Stimulated activated CD4-positive, alpha-beta T cell treated with anti-CD3 and anti-CD28 coated beads, Interleukin-1b, Interleukin-23, amount 100 ng/mL, for 24 hours (primary cell): ENCODE measurements at places on chromosomes 1 and 21.

- no peak for DNase-seq
Observed at GRCh38 chr1:22259551-22260282, 116.8 kb upstream of the WNT4 start.

DNA sequence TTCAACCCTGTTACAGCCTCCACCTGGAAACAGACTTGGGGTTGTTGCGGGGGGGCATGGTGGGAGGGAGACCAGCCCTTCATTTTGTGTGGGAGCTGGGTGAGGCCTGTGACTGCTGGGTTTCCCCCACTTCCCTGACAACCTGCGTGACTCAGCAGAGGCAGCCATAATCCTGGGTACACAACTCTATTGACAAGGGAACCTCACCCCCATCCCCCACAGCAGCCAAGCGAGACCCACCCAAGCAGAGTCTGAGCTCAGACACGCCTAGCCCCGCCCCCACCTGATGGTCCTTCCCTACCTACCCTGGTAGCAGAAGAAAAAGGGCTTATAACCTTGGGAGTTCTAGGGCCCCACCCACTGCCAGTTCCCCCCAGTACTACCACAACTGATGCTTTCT lies 8.0 kb upstream of the CCDC190 start:
- DNase-seq: no peak

DNA sequence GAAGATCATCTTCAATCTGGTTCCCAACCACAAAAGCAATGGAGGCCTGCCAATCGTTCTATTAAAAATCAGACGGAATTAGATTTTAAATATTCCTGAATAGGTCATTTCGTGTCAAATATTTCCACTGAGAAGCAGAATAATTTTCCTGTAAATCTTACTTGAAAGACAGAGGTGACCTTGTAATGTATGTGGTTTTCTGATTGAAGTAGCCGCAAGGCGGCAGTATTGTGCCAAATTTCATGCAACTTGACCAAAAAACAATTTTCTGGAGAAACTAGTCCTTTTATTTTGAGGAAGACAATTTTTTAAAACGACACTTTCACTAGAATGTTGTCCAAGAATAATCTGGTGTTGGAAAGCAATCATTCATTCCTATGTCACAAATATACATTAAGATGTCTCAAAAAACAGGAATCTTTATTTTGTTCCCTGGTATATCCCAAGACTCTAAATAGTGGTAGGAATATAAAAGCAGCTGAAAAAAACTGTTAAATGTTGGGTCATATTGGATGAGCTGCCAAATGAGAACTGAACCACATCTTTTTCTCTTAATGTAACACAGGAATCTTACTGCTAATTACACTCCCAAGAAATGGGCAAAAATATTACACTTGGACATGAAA lies 33.6 kb downstream of the SPAG17 start:
- DNase-seq: no peak

GRCh38 chr1:40303051-40303771 lies 13.9 kb downstream of the COL9A2 start:
- DNase-seq: no peak

- no peak for DNase-seq
Observed at GRCh38 chr1:222042120-222042519, 300.2 kb upstream of the DUSP10 start.
